Myometrial cell (primary cell): ENCODE measurements at places on chromosomes 3 and 15. TPM values are rescaled to one million over a fixed set of nuclear protein-coding genes. Genes with fewer than 3 reads are reported as not detected.

Gene CCRL2
- 5.0 and 6.6 TPM in 2 replicates for total RNA-seq

Gene TERC
- 266 and 343 TPM in 2 replicates for total RNA-seq

Gene USP50
- not detected in 2 replicates for total RNA-seq

Gene STRIT1
- not detected in 2 replicates for total RNA-seq

Gene POLQ
- total RNA-seq: 2.3 and 3.7 TPM in 2 replicates

Gene TRH
- 0.18 and 0.86 TPM in 2 replicates for total RNA-seq

Gene IQSEC1
- total RNA-seq: 5.8 and 10.4 TPM in 2 replicates

Gene SH3GL3
- 0.86 TPM in 1 of 2 replicates, not detected in the other for total RNA-seq

Gene STRA6
- total RNA-seq: 9.4 and 11.2 TPM in 2 replicates

Gene MAPK6
- total RNA-seq: 52.5 and 61.5 TPM in 2 replicates

Gene PRSS50
- total RNA-seq: not detected in 2 replicates

Gene CD96
- not detected in 2 replicates for total RNA-seq
